ENCODE measurements at places on chromosomes 3 and 15.
A peak's percentile ranks its signal among the peaks of the same experiment; 100 is the strongest.

GRCh38 chr15:35448294-35448693, 97.7 kb downstream of the DPH6 start:
- no peak for DNase-seq

DNA sequence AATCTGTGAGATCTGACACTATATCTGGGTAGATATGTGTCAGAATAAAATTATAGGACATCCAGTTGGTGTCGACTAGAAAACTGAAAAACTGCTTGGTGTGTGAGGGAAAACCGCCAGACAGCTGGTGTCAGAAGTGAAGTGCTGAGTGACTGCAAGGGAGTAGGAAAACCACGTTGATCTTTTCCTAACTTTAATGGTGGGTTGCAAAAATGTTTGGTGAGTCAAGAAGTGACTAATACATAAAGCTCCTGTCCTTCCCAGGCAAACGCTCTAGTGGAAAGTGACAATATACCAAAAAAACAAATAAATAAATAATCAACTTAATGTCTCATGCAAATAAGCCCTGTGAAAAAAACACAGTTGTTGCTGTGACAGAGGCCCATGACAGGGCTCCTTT, 7.3 kb upstream of the CD96 start:
- no peak for DNase-seq

DNA sequence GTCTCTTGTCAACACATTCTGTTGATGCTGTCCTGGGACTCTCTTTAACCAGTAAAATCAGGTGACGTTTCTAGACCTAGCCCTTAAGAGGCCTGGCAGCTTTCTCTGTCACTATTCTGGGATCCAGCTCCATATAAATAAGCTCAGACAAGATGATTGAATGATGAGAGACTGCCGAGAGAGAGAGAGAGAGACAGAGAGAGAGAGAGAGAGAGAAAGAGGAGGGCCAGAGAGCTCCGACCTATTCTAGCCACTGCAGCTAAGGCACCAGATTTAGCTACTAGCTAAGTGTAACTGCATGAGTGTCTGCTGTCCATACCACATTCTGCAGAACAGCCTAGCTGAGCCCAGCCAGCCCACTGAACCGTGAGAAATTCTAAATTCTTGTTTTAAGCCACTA, 36.1 kb upstream of the CTXND1 start:
- DNase-seq, result no peak

GRCh38 chr15:64930778-64931371, 19.2 kb downstream of the ANKDD1A start:
- DNase-seq, result no peak

- DNase-seq, result no peak
Observed at GRCh38 chr3:23341147-23341838, 138.2 kb downstream of the UBE2E2 start.

DNA sequence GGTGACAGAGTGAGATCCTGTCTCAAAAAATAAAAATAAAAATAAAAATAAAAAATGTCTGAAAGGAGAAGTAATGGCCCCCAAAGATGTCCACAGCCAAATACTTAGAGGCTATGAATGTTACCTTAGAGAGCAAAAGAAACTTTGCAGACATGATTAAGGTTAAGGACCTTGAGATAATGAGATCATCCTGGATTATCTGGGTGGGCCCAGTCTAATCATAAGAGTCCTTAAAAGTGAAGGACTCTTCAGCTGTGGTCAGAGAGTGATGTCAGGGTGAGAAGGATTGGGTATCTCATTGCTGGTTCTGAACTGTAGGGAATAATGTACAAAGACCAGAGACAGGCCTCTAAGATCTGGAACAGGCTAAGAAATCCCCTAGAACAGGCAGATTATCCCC, 84.9 kb upstream of the POU1F1 start:
- DNase-seq, result no peak

DNA sequence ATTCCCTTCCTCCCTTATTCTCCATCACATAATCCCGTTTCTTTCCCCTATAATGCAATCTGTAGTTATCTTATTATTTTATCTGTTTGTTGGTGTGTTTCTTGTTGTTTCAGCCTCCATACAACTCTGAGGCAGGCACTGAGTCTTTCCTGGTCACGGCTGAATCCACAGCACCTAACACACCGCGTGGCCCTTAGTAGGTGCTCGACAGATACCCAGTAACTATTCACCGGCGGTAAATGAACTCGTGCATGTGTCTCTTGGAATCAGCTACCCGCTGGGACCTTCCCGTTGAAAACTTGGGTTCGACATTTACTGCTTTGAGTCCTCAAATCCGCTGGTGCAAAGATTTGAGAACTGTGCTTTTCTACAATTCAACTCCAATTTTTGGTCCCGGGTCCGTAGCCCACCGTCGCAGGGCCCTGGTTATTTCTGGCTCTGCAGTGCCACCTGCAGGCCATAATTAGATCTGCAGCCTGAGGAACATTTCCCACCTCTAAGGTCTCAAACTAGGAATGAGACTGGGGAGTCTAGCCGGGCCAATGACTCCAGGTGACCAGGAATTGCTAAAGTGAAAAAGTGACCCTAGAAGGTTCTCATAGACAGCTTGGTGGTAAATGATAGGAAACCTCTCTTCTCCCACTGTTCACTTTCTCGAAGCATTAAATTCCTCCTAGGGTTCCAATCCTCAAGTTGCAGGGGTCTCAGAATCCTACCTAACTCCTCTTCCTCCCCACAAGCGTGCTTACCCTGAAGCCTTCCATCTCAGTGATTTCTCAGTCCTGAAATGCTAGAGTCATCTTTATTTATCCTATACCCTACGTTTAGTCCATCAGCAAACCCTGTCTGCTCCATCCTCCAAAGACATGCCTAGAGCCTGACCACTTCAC, 40.0 kb upstream of the TRH start:
- DNase-seq, result peak; percentile 47

DNA sequence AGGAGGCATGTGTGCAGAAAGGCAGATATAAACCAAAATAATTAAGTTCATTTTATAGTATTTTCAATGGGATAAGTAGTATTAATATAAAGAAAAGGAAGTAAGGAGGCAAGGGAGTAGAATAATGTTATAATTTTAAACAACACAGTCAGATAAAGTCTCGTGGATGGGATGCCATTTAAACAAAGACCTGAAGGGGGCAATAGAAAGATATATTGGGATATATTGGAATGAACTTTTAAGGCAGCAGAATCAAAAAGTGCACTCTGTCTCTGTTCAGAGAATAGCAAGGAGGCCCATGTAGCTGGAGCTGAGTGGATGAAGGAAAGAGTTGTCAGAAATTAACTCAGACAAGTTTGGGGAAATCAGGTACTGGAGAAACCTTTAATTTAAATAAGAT, 158.7 kb downstream of the CGGBP1 start:
- DNase-seq, result no peak
